ENCODE measurements at places on chromosomes 2 and 18.

GRCh38 chr2:100197631-100198153, 55.3 kb upstream of the AFF3 start:
- no peaks in the 10 kb centered on the region for H3K27me3 ChIP-seq
- H3K4me1 ChIP-seq: no peaks in the 10 kb centered on the region
- H3K36me3 ChIP-seq: no peaks in the 10 kb centered on the region
- peak; percentile 57 for DNase-seq
- no peak overlapping the region for H3K27ac ChIP-seq
- no peak overlapping the region for H3K4me3 ChIP-seq

GRCh38 chr2:203759690-203760365, 53.4 kb downstream of the CD28 start:
- H3K27ac ChIP-seq: no peak overlapping the region
- H3K36me3 ChIP-seq: no peaks in the 10 kb centered on the region
- no peak overlapping the region for H3K4me3 ChIP-seq
- H3K27me3 ChIP-seq: no peaks in the 10 kb centered on the region
- H3K4me1 ChIP-seq: no peaks in the 10 kb centered on the region
- DNase-seq: peak; percentile 66

DNA sequence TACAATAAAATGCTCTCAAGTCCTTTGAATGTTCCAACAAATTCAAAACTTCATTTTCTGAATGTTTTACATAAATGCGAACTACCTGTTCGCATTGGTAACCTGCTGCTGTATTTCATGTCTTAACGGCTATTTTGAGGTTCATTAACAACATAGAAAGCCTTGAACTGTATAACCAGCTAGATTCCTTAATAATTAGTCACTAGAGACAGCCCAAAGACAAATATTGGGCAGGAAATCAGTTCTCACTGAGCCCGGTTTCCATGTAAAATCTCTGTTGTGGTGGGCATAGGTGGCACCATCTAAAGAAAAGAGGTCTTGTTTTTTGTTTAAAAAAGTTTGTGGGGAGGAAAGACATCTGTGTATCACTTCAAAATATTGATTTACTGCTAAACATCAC, 29.2 kb downstream of the PDIA6 start:
- H3K27me3 ChIP-seq: no peaks in the 10 kb centered on the region
- no peaks in the 10 kb centered on the region for H3K4me1 ChIP-seq
- no peak overlapping the region for H3K27ac ChIP-seq
- peaks cover 77% of the 10 kb centered on the region for H3K36me3 ChIP-seq
- H3K4me3 ChIP-seq: no peak overlapping the region

DNA sequence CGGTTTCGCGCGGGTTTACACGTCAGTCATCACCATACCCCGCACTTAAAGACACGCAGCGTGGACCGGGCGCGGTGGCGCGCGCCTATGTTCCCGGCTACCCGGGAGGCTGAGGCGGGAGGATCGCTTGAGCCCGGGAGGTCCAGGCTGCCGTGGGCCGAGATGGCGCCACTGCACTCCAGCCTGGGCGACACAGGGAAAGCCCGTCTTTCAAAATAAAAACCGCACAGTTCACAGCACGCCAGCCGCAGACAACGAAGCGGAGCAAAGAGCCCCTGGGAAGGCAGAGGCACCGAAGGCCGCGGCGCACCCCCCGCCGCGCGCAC, 328 bp downstream of the DTYMK start:
- H3K36me3 ChIP-seq: no peaks in the 10 kb centered on the region
- no peaks in the 10 kb centered on the region for H3K4me1 ChIP-seq
- peak overlapping the region; percentile 45 for H3K27ac ChIP-seq
- DNase-seq: no peak
- no peaks in the 10 kb centered on the region for H3K27me3 ChIP-seq

- no peaks in the 10 kb centered on the region for H3K36me3 ChIP-seq
- no peak overlapping the region for H3K27ac ChIP-seq
- DNase-seq: no peak
- H3K4me3 ChIP-seq: no peak overlapping the region
- H3K27me3 ChIP-seq: no peaks in the 10 kb centered on the region
- peaks cover 5% of the 10 kb centered on the region for H3K4me1 ChIP-seq
Measured at GRCh38 chr2:15731213-15731888, 139.7 kb downstream of the DDX1 start.

DNA sequence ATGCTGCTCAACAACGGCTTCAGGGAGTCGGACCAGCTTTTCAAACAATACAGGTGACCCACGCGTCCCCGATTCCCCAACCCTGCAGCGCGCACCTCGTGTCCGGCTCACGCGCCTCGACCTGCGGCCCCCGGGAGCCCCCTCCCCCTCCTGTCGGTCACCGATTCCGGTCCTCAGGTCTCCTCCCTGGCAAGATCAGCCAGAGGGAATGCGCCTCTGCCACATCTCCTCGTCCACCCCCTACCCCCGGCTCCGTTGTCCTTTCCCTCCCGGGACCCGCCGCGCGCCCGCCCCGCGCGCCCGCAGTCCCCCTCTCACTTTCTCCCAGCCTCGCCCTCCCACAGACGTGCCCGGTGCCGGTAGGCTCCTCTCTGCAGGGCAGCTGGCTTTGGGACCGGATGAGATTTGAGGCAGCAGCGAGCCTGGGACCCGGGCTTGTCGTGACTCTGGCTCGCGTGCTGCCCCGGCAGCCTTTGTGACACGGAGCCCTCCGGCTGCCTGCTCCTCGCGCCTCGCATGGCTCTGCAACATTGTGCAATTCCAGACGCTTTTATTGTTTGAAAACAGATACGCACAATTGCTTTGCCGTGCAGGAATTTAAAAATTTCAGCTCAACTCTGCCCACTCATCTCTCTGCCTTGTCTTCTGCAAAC, 558 bp downstream of the TTC39C start:
- DNase-seq: peak; percentile 77
- no peaks in the 10 kb centered on the region for H3K27me3 ChIP-seq
- no peaks in the 10 kb centered on the region for H3K36me3 ChIP-seq
- H3K4me1 ChIP-seq: peaks cover 10% of the 10 kb centered on the region
- H3K4me3 ChIP-seq: peak overlapping the region; percentile 71

- H3K4me3 ChIP-seq: no peak overlapping the region
- H3K36me3 ChIP-seq: no peaks in the 10 kb centered on the region
- DNase-seq: peak; percentile 10
Measured at GRCh38 chr18:36075862-36076587, 8.7 kb upstream of the RPRD1A start.

GRCh38 chr2:62149708-62150107, 46.2 kb upstream of the B3GNT2 start:
- no peak overlapping the region for H3K4me3 ChIP-seq
- no peak overlapping the region for H3K27ac ChIP-seq
- no peaks in the 10 kb centered on the region for H3K27me3 ChIP-seq
- H3K4me1 ChIP-seq: no peaks in the 10 kb centered on the region

GRCh38 chr18:66752733-66753132, 148.8 kb upstream of the CDH19 start:
- no peaks in the 10 kb centered on the region for H3K4me1 ChIP-seq
- no peaks in the 10 kb centered on the region for H3K36me3 ChIP-seq
- no peak overlapping the region for H3K27ac ChIP-seq
- DNase-seq: no peak
- H3K4me3 ChIP-seq: no peak overlapping the region
- no peaks in the 10 kb centered on the region for H3K27me3 ChIP-seq

DNA sequence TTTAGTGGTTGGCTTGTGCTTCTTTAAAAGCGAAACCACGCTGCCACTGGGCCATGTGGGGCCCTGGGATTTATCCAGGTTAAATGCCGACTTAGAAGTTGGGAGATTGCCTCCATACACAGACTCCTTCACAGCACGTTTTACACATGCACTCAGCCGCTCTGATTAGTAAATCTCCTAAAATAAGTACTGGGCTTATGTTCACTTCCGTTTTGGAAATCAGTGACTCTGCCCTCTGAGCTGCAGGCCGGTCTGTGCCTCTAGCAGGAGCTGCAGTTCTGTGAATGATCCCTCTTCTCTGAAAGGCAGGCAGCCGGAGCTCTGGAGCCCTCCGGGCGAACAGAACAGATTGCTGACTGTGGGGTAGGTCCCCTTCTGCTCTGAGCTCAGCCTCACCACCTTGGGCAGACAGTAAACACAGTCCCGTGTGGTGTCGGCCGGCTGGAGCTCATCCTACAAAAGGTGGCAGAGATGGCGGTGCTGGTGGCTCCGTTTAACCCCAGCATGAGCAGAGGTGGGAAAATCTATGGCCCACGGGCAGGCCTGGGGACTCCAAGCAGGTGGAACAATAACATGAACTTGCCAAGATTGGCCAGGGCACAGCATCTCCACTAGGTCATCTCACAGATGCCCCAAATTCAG, 9.8 kb upstream of the RAB17 start:
- peak overlapping the region; percentile 86 for H3K27ac ChIP-seq
- H3K4me3 ChIP-seq: no peak overlapping the region
- DNase-seq: no peak
- H3K4me1 ChIP-seq: peaks cover 60% of the 10 kb centered on the region
- H3K36me3 ChIP-seq: no peaks in the 10 kb centered on the region
- no peaks in the 10 kb centered on the region for H3K27me3 ChIP-seq
